Activated CD4-positive, alpha-beta T cell treated with anti-CD3 and anti-CD28 coated beads, Interleukin-2, amount 50 U/mL, for 16 hours (primary cell): ENCODE measurements at places on chromosomes 3 and 15.

DNA sequence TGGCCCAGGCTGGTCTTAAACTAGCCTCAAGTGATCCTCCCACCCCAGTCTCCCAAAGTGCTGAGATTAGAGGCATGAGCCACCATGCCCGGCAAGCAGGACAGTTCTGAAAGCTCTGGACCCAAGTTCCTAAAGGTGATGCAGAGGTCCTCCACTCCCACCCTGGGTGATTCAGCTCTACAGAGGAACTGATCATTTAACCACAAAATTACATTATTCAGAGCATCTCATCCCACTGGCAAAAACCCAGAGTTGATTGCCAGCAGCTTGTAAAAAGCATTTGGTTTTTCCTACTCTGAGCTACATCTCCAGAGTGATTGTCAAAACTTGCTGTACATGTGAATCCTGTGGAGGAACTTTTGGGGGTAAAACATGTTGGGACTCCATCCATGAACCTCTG, 60.2 kb downstream of the SLTM start:
- DNase-seq, result no peak

GRCh38 chr3:134956844-134957243, 161.8 kb downstream of the EPHB1 start:
- no peak for DNase-seq

GRCh38 chr15:40449275-40449674, 8.5 kb downstream of the BAHD1 start:
- no peak for DNase-seq

- DNase-seq, result no peak
Measured at GRCh38 chr15:54029081-54029480, 50.8 kb downstream of the UNC13C start.

DNA sequence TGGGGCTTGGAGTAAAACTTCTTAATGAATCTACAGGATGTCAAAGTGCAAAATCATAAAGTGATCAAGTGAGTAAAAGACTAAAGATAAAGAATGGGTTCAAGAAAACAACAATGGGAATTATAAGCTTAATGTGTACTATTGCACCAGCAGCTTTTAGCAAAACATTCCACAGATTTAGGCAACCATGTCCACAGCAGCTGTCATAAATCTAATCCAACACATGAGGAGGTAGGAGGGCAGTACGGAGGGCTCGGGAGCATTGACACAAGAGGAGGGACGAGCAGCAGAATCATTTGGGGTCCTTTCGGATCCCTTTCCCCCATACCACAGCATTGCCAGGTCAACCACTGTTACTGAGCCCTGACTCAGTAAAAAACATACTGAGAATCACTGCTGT, 464.3 kb upstream of the WNT5A start:
- DNase-seq, result no peak

GRCh38 chr3:9915254-9916141, 1.4 kb upstream of the IL17RC start:
- no peak for DNase-seq

DNA sequence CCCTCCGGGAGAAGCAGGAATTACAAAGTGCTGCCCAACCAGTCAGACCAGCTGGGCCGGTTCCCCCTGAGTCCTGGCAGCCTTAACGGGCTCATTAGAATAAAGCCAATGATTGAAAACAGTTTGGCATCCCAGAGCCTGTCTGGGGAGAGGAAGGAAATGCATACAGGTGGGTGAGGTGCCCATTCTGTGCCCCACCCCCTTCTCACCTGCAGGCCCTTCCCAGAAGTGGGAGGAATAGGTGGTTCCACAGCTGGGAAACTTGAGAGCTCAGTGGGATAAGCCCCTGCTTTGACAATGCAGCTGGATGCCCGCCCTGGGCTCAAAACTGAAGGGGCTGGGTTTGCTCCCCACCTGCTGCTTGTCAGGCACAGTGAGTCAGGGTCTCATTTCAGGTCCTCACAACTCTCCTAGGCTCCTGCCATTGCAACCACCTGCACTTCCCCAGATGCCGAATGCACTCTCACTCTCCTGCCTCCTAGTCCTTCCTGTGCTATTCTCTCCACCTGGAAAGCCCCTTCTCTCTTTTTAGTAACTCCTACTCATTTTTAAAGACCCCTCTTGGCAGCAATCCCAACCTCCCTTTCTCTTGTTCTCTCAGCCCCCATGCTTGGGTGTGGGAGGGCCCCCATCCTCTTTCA, 5.5 kb upstream of the BUB1B start:
- DNase-seq, result no peak

- DNase-seq, result peak; percentile 10
Measured at GRCh38 chr15:101615986-101616848, 36.0 kb downstream of the TM2D3 start.

GRCh38 chr3:126485176-126485897, 9.6 kb upstream of the ZXDC start:
- no peak for DNase-seq

DNA sequence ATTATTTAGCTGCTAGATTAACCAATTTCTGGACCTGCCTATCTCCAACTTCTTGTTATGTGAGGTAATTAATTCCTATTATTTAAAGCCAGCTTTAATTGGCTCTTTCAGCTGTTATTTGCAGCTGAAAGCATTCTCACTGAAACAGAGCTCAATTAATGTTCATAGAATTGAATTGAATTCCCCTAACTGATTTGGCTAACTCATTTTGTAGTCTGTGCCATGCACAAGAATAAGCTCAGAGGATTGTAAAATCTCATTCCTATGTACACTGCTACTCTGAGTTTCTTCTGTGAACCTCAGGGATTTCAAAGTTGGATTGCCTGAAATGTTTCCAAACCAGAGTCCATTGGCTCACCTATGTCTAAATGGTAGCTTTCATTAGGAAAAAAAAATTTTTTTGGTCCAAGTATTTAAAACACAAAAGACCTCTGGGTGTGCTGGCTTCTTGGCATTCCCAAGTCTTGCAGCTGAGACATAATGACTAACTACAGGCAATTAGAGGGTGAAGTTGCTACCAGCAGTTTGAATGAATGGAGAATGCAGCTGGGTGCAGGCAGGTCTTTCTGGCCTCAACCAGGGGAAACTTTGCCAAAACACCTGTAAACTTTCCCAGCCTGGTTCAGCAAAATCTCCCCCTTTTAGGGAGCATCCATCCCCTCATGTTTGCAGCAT, 134.3 kb downstream of the EDEM1 start:
- DNase-seq, result no peak

DNA sequence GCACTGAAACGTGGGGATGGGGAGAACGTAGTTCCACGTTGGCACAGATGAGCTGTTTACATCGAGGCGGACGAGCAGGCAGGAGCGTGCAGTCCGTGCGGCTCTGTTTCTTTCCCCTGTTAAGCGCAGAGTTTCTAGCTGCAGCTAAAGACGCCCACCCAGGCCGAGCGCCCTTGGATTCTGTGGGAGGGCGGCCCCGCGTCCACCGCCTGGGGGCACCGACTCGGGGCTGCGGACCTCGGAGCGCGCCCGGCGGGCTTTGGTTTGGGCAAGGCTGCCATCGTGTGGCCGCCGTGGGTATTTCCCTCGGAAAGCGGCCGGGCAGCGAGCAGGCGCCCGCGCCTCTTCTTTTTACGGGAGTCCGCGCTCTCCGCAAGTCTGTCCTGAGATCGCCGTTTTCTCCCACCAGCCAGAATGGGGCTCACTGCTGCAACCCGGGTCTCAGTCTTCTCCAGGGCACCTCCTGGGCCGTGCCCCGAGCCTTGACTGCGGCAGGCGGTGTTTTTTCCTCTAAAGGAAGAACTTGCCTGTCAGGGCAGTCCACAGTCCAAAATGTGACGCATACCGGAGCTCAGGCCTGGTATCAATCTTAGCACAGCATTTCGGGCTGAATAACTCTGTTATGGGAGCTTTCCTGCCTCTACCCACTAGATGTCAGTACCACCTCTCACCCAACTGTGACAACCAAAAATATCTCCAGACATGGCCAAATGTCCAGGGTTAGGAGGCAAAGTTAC, 219.9 kb upstream of the IGF1R start:
- peak; percentile 61 for DNase-seq

DNA sequence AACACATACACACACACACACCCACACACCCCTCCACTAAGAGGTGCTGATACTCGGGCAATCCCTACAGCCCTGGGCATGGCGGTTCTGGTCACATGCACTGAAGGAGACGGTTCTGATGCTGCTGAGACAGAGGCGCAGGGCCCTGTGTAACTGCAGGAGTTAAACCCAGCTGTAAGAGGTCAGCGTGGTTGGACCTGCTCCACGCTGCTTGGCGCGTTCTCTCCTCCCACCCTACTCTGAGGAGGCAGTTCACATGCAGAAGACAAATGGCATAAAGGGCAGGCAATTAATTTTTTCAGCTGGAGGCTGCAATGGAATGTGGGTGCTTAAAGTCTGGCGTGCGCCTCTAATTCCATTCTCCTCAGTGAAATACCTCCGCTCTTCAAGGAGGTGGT, 35.2 kb downstream of the GRK7 start:
- no peak for DNase-seq

DNA sequence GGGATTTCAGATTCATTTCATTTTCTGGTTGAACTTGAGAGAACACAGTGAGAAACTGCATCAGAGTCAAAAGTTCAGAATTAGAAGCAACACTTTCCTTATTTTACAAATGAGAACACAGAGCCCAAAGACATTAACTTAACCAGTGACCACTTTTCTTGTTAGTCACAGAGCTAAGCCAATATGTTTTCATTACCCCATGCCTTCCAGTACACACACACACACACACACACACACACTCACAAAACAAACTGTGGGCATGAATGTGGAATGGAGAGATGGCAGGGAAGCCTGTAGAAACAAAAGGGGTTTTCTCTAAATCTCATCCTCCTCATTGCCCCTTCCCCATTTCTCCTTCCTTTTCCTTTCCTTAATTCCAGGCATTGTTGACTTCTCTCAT, 267.4 kb upstream of the GADL1 start:
- DNase-seq, result no peak
